ENCODE measurements at places on chromosomes 2 and 18.

- no peak for DNase-seq
These were observed 155.6 kb upstream of the PIEZO2 start for GRCh38 chr18:11304928-11305327.

DNA sequence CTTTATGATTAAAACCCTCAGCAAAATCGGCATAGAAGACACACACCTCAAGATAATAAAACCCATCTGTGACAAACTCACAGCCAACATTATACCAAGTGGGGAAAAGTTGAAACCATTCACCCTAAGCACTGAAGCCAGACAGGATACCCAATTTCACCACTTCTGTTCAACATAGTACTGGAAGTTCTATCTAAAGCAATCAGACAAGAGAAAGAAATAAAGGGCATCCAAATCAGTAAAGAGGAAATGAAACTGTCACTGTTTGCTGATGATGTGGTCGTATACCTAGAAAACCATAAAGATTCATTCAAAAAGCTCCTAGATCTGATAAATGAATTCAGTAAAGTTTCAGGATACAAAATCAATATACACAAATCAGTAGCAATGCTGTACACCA lies 16.4 kb upstream of the RPRD1A start:
- DNase-seq = no peak

GRCh38 chr2:216555274-216555673 lies 56.6 kb downstream of the RPL37A start:
- no peak for DNase-seq

GRCh38 chr18:48884771-48885170 lies 66.0 kb downstream of the SMAD7 start:
- no peak for DNase-seq

GRCh38 chr2:170155022-170155722 lies 22.8 kb upstream of the MYO3B start:
- no peak for DNase-seq

DNA sequence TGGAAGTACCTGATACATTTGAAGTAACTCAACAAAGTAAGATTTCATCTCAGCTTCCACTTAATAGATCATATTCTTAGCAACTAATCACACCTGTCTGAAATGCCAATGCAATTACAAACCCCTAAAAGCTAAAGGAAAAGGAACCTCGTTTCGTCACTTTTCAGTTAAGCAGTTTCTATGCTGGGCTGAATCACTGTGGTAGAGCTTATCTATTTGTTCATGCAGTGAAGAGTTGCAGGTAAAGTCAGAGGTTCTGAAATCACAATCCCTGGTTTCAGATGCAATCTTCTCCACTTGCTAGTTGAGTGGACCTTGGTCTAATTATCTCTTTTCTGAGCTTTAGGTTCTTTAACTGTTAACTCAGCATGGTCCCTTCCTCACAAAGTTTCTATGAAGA lies 6.3 kb downstream of the HRH4 start:
- no peak for DNase-seq

GRCh38 chr2:55056024-55056521 lies 5.8 kb upstream of the RTN4 start:
- DNase-seq = no peak

GRCh38 chr2:78564666-78565065 lies 460.8 kb upstream of the REG3G start:
- DNase-seq = no peak

GRCh38 chr18:56112013-56112749 lies 524.2 kb upstream of the TCF4 start:
- no peak for DNase-seq

DNA sequence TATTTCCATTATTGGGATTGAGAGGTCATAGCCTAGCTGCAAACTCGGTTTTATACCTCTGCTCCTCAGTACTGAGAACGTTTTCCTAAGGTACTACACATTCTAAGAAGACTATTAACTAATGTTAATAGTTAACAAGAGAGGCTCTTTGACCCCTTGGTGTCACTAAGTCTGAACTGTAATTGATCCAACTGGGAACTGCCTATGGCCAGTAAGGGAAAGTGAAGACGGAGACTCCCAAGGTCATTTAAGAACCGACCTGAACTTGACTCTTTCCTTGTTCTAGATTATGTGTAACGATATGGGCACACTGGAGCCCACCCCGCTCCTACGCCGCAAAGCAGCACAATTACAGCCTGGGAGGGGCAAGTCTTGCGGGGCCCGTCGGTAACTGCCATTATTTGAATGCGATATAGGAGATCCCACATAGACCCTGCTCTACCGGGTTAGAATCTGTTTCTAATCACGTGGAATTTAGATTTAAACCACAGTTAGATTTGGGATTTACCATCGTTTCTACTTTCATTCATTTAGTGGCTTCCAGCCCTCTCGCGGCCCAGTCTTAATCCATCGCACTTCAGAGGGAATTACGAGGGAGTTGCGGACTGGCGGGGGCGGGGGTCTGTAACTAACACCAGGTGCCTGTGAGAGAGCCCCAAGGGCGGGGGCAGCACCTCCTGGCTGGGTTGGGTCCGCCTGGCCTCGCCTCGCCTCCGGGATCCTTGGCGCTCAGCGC lies 84.1 kb upstream of the EPB41L3 start:
- DNase-seq = no peak

DNA sequence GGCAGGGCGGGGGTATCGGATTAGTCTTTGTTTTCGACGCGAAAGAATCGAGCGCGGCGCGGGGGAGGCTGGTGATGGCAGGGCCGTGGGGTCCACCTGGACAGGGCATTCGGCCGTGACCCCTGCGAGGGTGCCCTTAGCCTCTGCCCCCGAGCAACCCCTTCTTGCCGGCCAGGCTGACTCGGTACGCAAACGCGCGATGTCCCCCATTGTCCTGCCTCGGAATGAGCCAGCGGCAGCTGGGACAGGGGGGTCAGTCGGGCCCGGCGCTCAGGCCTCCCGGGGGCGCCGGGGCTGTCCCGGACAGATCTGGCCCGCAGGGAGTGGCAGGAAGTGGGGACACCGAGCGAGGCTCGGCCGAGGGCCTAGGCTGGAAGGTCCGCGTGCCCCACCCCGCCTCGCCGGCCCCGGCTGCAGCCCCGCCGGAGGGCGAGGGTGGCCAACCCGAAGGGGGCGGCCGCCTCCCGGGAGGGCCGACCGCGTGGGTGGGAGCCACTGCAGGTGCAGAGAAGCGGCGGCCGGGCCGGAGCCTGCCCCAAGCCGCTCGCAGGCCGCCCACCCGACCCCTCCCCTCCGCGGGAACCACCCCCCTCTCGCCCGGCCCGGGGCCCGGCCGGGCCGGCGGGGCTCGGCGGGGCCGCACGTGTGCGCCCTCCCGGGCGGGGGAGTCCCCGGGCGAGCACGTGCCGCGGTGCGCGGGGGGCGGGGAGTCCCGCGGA lies at the start of gene TET3:
TSS of gene TET3 (plus strand) at position 708 of the 719 bp plus-strand sequence. CDS start 1,494 bp downstream, outside the sequence.
- DNase-seq = no peak

GRCh38 chr2:220695397-220696279 lies 876.5 kb downstream of the EPHA4 start:
- no peak for DNase-seq

- no peak for DNase-seq
These were observed 29.3 kb upstream of the FAM171B start for GRCh38 chr2:186664385-186665043.

DNA sequence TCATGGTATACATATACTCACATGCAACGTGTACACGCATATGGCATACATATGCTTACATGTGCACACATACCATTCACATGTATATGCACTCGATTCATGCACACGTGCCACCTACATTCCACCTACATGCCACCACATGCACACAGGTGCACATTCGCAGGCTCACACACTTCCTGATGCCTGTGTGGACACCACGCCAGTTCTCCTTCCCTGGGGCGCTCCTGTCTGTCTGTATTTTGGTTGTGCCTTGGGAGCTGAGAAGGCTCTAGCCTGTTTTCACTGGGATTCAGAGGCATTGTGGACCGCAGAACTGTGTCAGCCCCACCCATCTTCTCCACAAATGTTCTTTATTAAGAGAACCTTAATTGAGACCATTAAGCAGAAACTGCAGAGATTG lies 96.6 kb upstream of the CTDP1 start:
- no peak for DNase-seq

GRCh38 chr18:7367336-7367735 lies 136.4 kb downstream of the LRRC30 start:
- no peak for DNase-seq

DNA sequence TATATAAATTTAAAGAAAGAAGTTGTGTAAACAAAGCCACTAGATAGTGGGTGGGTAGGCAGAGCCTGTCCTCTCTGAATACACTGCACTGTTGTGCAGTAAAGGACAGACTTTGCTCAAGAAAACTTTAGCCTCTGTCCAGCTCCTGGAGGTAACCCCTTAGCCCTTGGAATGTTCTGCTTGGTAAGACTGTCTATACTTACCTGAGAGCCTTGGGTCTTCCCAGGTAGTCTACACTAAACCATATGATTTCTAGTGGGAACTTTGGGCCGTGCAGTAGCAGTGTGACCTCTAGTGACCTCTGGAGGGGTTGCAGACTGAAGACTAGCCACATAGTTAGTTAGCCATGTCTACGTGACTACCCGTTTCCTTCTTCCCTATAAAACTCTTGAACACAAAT lies 678.3 kb upstream of the NRXN1 start:
- DNase-seq = no peak

DNA sequence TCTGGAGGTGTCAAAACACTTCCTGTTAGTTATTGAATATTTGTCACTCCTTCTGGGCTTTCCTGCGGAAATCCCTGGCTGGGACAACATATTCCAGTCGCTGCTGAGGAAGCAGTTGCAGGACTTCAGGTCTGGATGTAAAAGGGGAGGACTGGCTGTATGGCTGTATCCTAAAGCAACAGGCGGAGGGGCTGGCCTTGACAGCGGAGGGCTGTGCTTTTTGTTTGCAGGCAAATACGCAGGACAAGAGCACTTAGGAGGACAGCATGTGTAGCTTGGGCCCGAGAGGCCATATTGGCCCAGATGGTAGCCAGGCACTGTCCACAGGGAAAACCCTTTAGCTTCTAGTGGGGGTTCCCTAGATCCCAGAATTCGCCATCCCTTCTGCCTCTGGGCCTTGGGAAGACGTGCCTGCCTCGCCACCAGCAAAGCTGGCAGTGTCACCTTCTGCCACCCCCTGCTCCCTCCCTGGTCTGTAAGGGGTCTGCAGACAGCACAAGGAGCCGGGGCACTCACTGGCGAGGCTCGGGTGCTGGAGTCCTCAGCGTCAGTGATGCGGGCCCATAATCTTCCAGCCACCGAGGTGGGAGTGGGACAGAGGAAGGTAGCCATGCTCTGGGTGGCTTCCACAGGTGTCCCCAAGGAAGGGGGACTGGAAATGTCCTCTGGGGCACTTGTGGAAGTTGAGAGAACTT lies 6.7 kb downstream of the NPPC start:
- DNase-seq = no peak

- DNase-seq = no peak
These were observed 4.5 kb upstream of the TMSB10 start for GRCh38 chr2:84900971-84901370.

DNA sequence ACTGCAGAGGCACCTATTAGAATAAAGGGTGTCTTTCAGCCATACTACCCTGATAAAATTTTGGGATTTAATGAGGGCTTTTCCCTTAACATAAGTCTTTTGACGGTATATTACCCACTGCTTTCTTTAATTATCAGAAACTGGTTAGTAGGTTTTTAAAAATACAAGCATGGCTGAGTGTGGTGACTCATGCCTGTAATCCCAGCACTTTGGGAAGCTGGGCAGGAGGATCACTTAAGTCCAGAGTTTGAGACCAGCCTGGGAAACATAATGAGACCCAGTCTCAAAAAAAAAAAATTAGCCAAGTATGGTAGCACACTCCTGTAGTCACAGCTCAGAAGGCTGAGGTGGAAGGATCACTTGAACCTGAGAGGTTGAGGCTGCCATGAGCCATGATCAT lies 16.1 kb downstream of the CPSF3 start:
- no peak for DNase-seq

DNA sequence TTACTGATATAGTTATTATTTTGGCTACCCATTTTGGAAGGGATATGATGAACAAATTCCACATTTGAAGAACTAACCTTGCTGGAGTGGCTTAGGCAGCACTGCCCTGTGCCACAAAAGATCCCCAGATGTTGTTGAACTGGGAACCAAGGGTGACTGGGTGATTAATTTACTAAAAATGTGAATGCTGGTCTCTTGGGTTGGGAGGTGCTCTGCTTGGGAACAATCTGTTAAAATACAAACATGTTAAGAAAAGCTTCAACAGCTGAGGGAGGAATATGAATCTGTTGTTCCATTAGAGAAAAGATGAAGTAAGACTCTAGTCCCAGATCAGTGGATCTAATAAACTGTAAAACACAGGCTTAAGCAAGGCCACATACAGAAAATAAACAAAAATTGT lies 1860.1 kb downstream of the SUCLG1 start:
- DNase-seq = no peak

GRCh38 chr2:227117027-227117426 lies 47.0 kb downstream of the COL4A4 start:
- DNase-seq = no peak

DNA sequence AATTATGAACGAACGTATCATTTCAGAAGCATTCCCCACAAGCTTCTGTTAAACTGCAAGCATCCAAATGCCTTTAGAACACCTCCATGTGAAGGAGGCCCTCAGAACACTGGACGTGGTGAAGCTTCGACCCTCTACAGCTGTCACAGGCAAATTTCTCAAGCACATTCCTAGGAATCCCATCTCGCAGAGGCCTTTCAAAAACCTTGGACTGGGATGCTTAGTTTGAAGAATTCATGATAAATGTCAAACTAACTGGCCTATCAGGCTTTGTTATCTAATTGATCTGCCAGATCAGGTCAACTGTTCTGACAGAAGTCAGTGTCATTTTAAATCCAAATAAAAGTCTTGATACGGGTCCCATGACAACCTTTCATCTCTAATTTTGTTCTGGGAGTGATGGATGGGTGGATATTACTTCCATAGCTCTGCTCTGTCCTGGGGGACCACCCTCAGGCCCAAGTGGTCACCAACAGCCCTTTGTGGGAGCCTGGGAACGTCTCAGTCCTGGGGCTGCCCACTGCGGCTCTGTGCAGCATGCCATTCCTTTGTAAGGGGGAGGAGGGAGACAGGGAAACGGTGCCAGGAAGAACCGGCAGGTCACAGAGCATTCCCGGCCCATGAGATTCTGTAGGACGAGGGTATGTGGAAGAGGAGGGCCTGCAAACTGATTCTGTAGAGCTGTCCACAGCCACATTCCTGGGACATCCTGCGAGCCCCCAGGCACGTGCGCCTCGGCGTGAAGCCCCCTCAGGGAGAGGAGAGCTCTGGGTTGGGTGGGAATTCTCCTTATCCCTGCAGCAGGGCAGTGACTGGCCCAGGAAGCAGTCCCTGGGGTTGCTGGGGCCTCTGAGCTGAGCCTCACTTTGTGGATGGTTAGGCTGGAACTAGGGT lies 59.1 kb upstream of the PXDN start:
- no peak for DNase-seq

GRCh38 chr2:223688094-223688835 lies 86.1 kb upstream of the SCG2 start:
- DNase-seq = no peak

GRCh38 chr18:42025974-42026625 lies 71.1 kb downstream of the PIK3C3 start:
- DNase-seq = no peak

- DNase-seq = no peak
These were observed 14.8 kb downstream of the RELCH start for GRCh38 chr18:62201870-62202269.

GRCh38 chr2:233353101-233353768 lies 1.1 kb upstream of the DGKD start:
- no peak for DNase-seq

All from stimulated activated CD8-positive, alpha-beta memory T cell treated with anti-CD3 and anti-CD28 coated beads, Interleukin-7, amount 100 ng/mL, for 48 hours (primary cell).